ENCODE measurements at places on chromosomes 11 and 22.

GRCh38 chr22:32800158-32800882 is 1.2 kb upstream of the TIMP3 start:
- DNase-seq, result no peak

GRCh38 chr22:21443057-21443734 is 24.0 kb upstream of the TMEM191C start:
- no peak for DNase-seq

- DNase-seq, result no peak
Measured at GRCh38 chr11:44319552-44320288, 9.8 kb upstream of the ALX4 start.

DNA sequence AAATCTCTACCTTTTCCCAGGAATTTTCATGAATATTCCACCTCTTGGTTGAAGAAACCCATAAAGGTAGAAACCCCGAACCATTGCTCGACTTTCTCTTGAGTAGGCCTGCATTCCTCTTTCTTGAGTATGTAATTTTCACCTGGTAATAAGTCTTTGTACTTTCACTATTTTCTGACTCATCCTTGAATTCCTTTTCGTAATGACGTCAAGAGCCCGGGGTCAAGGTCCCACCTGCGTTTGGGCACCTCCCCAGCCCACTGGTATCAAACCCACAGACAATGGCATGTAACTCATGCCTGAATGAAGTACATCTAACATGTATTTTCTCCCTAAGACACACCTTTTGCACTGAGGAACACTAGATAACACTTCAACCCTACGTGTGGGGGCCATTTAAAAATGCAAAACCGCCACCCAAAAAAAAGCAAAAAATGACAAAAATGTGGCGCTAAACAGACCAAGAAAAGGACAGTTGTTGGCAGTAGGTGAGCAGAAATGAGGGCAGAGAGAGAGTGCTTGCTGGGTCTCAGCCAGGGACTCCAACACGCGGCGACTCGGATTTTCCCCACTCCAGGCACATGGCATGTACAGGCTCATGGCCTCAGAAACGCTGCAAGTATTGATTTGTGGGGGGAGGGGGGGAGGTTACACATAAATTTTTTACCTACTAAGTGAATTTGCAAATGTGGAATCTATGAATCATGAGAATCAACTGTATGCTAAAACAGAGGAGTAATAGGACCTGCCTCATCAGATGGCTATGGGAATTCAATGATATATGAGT is 4.1 kb upstream of the C11orf24 start:
- DNase-seq, result no peak

All from NCI-H1092 (cell line).